ENCODE measurements at places on chromosomes 2 and 18.

DNA sequence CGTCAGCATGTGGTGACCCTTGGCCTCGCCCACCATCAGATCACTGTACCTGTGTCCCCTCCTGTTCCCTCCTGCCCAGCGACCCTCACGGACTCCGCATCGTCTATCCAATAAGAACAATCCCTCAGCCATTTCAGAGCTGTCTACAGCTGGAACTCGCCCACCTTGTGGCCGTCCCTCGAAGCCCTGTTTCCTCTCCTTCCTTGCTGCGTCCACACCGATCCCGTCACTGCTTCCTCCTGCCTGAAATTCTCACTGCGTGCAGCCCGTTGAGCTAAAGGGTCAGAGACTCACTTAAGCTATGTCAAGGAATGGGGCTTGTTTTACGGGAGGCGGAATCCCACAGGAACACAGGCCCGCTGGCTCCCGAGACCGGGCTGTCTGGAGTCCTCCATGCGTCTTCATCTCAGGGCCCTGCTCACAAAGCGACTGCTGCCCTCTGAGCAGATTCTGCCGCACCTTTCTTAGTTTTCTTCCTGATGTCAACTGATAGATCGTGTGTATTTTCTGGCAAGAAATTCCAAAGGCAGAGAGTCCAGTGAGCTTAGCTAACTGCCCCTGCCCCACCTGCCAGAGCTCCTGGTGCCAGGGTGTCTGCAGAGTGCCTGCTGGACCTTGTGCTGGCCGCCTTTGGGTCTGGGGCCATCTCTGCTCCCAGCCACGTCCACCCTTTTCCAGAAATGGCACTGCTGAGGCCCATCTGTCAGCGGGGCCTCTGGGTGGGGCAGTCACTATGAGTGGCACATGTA lies 35.3 kb downstream of the KLHL29 start:
- no peak for DNase-seq

DNA sequence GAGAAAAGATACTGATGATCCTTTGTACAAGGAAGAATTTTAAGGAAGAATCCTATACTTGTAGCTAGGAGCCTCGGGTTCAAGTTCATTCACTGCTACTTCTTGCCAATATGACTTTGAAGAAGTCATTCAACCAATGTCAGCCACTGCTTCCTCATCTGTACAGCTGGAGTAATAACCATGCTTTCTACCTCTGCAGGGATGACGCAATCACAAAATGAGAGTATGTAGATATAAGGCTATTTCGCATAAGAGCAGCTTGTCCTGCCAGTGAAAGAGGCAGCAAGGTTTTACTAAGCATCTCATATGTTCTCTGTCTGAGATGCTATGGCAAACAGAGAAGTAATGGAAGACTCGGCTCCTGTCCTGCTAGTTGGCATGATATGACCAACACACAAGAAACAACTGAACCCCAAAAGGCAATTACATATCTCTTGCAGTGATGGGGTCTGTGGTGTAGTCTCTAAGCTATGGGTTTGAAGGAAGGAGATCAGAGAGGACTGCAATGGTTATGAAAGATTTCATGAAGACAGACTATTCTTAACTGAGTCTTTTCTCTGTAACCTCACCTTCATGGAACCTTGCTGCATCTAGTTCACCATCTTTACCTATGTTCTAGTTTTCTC lies 9.2 kb downstream of the AAK1 start:
- no peak for DNase-seq

DNA sequence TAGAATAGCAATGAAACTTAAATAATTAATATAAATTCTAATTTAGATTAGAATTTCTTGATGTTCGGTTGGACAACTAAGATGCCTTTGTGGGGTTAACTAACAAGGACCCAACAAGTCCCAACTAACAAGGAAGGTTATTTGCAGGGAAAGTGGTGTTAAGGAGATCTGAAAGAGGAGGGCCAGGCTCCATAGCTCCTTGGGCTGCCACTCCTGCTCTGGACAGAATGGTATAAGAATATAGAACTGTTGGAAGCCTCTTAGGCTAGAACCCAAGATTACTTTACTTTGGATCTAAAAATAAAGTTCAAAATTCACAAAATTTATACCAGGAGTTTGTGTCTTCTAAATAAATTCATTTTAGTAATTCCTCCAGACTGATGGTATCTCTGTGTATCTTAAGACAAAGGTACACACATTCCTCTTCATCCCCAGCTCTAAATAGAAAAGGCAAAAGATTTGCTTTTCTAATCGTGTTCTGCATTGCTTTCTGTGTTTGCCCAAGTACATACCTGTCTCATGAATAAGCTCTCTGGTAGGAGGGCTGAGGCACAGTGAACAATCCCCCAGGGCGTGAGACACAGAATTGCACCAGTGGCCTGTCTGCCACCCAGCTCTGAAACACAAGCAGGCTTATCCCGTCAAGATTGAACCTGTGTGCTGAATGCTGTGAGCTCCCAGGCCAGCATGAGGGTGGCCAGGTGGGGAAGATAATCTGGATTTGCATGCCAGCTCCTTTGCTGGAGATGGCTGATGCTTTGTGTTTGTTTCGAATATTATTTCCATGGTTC lies 176.0 kb downstream of the ACKR3 start:
- DNase-seq, result no peak

- DNase-seq, result no peak
These were observed 22.7 kb upstream of the MYO1B start for GRCh38 chr2:191222507-191222906.

GRCh38 chr2:215772003-215772402 lies 241.3 kb downstream of the MREG start:
- no peak for DNase-seq

DNA sequence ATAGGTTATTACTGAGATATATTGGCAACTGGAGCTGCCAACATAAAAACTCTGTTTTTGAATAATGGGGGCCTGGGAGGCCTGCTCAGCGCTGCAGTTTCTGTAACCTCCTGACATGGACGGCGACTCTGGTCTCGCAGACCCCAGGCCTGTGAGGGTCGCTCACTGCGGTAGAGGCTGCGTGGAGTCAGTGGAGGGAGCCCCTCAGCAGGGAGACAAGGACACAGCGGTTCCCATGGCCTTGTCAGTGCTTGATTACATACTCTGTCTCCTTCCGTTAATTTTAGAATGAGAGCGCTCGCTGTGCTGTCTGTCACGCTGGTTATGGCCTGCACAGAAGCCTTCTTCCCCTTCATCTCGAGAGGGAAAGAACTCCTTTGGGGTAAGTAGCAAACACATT lies 858 bp downstream of the TPO start:
- no peak for DNase-seq

DNA sequence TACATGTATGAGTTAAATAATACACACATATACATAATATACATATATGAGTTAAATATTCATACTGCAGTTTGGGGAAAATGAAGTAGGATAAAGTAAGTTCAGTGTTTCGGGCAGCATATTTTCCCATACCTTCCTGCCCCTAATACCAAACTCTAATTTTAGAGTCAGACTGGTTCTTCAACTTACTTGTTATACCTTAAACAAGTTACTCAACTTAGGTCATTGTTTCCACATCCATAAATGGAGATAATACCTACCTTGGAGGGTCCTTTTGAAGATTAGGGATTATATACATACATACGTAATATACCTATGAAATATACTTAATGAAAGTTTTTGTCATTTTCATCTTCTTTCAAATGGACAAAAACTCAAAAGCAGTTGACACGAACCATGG lies 8.4 kb downstream of the MEMO1 start:
- no peak for DNase-seq

DNA sequence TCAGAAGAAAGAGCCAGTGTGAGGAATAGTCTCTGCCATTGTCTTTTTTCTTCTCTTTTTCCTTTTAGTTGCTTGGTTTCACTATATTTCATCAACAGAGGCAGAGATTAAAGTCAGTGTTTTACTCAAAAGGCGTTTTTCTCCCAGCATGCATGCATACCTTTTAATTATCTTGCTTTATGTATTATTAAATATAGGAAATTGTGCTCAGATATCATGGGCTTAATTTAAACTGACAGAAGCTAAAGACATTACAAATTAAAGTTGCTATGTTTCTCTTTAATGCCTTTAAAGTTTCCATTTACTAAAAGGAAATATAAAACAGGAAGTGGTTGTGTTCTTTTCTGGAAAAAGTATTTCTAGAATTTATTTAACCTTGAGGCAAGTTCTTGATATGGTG lies 223.3 kb upstream of the ATP5MC3 start:
- DNase-seq, result no peak

GRCh38 chr2:176534798-176535466 lies 265.7 kb downstream of the MTX2 start:
- no peak for DNase-seq

DNA sequence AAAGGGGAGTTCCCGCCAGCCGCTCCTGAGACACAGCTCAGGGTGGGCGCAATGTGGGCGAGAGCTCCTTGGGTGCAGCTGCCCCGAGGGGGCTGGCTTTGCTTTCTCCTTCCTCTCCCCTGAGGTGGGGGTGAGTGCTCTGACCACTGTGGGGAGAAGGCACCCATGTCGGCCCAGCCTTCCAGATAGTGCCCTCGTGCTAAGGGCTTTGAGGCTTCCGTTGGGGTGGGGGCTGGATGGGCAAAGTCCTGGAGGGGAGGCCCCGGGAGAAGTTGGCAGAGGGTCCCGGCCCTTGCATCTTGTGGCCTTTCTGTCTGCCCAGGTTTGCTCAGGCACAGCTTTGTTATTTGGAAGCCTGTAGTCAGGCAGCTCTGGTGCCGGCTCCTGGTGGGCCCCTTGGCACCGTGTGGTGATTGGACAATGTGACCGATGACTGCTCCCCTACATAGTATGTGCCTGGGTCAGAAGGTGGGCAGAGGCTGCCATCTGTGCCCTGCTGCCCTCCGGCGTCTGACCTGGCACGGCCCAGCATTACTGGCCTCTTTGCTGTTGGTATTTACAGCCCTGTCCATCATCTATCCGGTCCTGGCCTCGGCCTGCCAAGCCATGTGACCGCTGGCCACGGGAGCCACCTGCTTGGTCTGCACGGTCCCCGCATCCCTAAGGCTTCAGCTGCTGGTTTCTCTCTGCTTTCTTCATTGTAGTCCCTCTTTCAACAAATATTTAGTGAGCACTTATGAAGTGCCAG lies 50.8 kb downstream of the TWIST2 start:
- DNase-seq, result no peak

DNA sequence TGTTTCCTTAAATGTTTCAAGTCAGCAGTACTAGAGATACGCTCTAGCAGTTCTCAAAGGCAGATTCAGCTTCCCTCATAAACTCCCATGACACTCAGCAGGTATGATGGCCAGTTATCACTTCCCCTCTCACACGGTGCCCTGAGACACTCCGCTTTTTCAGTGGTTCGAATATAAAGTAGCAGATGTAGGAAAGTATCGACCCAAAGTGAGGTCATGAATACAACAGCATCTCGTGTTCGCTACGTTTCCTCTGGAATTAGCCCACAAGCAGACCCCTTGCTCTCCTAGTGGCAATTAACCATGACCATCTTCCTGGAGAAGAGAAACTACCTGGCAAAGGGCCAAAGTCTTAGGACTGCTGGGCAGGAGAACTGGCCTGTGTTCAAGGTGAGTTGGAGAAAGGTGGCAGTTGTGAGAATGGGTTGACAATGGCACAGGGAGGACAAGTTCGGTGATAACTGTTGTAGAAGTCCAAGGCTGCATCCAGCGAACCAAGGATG lies 9.3 kb upstream of the AGBL5 start:
- no peak for DNase-seq

DNA sequence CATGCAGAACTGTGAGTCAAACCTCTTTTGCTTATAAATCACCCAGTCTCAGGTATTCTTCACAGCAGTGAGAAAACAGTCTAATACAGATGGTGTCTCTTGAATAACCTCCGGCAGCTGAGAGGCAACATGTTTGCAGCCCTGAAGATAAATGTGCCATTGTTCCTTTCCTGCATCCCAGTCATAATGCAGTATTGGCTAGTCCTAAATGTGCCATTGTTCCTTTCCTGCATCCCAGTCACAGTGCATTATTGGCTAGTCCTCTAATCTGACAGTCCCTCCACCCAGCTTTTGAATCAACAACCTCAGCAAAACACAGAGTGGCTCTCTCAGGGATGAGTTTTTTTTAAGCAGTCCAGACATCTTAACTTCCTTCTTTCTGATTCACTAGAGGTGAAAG lies 550.7 kb downstream of the RIT2 start:
- no peak for DNase-seq

DNA sequence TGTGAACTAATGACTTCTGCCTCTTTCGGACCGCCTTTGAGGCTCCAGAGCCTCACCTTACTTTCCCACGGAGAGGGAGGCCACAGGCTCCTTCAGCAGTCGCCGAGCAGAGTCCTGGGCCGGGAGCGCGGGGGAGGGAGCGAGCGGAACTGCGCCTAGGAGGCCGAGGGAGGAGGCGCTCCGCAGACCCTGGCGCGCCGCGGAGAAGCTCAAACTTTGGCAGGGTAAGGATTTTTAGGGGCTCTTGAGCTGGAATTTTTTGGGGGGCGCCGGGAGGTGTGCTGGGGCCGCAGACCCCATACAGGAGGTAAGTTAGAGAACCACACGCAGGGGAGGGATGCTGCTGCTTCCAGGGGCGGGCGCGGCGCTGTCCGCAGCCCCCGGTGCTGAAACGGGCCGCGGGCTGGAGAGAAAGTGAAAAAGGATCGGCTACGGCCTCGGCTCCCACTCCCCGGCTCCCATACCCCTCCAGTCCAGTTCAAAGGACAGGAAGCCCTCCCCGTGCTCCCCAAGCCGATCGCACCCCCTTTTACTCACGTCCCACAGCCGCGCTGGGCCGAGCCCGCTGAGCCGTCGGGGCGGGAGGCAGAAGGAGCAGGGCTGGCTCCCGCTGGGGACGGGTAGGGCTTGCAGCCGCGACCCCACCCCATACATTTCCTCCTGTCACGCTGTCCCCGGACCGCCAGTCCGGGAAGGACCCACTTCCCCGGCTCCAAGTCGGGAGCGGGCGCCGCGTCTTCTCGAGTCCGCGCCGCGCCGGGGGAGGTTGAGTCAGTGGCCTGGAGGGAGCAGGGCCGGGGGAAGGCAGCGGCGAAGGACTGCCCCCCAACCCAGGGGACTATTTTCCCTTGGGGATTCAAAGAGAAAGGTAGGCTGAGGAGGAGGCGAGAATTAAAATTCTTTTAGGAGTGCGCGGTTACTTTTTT lies at the start of gene CNGA3:
Gene CNGA3 (plus strand): TSS at position 146 of the 926 bp plus-strand sequence. CDS start 23,520 bp downstream, outside the sequence.
- DNase-seq, result no peak

- DNase-seq, result no peak
These were observed 268.0 kb downstream of the DYSF start for GRCh38 chr2:71721362-71721665.

- DNase-seq, result peak; percentile 28
These were observed 111.6 kb downstream of the AGAP1 start for GRCh38 chr2:235605312-235606003.

DNA sequence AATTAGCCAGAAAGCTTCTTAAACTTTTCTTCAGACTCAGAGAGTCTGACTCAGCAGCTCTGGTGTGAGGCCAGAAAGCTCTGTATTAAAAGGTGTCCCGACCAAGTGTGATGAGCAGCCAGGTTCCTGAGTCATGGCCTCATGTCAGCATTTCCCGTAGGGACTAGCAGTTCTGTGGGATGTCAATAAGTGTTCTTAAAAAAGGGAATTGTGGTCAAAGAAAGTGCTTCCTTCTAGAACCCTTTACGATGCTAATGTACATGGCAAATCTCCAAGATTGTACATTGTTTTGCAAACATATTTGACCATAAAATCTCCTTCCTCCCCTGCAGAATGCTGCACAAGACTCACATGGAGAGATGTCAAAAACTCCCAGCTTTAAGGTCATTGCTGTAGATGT lies 80.1 kb downstream of the PLA2R1 start:
- no peak for DNase-seq
